ENCODE measurements at places on chromosomes 1 and 21.

GRCh38 chr1:47445823-47446550 is 8.1 kb downstream of the FOXD2 start:
- DNase-seq: no peak

DNA sequence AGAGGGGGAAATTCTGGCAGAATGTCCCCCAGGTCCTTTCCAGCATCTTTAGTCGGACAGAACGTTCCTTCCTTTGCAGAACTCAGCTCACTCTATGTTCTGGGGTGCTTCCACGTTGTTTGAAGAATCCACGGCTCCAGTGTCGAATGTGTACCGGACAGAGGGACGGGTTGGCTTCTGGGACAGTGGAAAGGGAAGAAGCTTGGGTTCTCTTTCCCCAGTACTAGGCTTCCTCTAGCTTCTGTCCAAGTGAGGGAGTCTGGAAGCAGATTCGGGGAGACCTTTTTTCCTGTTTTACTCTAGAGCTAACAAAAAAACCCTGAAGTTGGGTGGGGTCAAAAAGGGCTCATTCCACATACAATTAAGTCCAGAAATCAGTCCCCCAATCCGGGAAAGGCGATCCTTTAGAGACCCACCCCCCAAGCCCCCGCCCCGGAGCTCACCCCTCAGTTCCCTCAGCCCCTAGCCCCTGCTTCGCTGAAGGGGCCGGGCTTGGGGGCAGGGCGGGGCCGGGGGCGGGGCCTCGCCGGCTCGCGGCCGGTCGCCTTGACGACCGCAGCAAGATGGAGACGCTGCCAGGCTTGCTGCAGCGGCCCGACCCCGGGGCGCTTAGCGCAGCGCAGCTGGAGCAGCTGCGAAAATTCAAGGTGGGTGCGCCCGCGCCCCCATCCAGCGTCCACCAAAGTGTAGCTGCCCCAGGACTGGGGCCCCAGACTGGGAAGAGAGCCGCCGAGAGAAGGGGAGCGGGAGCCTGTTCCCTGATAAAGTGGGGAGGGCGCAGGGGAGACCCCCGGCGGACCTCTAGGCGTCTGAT is at the start of gene RIIAD1:
Gene RIIAD1 (plus strand): TSS at position 549 of the 814 bp plus-strand sequence. CDS start 15 bp downstream, at position 564.
- no peak for DNase-seq

DNA sequence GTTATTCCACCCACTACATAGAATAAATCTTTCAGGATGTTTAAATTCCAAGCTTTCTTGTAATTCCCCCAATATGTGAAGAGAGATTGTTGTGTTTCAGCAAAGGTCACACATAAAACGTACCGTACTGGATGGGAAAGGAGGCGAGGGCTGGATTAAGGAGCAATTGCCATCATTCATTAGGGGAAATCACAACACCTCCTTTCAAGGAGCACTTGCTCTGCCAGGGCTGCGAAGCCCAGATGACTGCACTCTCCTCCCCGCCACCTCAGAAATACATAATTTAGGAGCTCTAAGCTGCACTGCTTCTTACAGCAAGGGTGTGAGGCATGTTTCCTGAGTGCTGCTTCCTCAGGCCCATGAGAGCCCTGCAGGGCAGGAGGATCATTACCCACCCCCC is 29.6 kb downstream of the MATN1 start:
- DNase-seq: no peak

GRCh38 chr1:224563666-224564065 is 52.5 kb upstream of the CNIH3 start:
- DNase-seq: no peak

DNA sequence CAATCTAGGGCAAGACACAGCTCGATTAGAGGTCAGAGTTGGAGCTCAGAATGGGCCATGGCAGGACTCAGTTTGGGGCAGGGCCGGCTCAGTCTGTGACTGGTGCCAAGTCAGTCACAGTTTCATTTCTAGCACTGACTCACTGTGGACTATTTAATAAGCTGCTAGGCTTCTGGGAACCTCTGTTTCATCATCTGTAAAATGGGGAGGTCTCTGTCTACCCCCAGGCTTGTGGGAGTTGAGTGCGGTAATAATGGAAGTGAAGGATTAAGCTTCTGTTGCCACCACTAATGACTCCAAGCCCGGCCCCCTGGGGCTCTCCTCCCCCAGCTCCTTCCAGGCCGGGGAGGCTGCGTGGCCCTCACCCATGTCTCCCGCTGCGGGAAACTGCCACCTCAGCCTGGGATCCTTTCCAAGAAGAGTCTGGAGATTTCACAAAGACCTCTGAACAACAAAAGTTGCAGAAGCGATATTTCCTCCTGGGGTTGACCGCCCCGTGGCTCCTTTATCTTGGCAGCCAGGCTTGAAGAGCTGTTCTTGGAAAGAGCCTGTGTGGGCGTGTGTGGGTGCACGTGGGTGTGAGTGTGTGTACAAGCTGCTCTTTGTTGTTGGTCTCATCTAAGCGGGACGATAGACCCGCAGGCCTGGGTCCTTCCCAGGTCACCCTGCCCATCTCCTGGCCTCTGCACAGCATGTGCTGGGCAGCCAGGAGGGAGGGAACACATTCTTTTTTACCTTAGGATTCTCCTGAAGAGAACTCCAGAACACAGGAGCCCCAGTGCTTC is 29.1 kb downstream of the KNCN start:
- peak; percentile 67 for DNase-seq

DNA sequence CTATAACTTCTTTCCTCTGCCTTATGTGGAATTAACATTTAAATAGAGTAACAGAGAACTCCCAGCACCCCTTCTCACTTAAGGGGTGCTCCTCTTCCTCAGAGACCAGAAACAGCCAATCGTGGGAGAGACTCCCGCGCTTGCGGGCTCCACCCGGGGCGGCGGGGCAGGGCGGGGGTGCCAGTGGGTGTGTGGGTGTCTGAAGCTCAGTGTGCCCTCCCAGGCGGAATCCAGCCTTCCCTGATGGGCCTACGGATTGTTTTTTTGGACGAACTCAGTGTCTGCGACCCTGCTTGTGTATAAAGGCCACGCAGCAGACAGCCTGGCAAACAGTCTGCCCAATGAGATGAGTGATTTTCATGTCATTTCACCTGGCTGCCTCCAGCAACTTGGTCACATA is 6.2 kb downstream of the RCC2 start:
- no peak for DNase-seq

GRCh38 chr1:65175171-65176055 is 27.4 kb downstream of the AK4 start:
- DNase-seq: no peak

DNA sequence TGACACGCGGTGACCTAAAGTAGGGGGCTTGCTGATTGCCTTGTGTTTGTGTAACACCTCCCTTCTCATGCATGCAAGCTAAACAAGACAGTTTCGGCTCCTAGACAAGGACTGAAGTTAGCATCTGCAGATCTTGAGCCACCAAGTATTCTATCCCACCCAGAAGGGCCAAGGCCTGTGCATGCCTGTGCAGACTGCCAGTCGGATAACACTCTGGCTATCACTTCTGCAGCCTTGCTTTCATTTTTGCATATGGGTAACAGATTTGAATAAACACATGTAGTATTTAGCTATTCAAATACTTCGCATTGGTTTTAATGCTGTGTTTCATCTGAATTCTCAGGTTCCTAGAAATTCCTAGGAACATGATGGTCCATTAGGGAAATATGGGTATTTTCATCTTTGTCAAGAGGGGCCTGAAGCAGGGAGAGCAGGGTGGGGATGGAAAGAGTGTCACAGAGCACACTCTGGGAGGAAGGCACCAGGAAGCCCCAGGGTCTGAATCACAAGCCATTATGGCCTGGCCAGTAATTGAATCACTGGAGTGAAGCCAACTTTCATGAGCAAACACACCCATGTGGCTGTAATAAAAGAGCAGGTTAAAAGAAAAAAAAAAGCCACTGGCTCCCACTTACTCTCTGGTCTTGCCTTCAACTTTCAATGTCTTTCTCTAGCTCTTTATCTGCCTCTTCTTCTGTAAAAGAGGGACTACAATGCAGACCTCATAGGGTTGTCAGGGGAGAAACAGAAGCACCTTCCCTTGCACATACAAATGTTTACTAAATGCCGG is 28.3 kb downstream of the GADD45A start:
- peak; percentile 65 for DNase-seq

DNA sequence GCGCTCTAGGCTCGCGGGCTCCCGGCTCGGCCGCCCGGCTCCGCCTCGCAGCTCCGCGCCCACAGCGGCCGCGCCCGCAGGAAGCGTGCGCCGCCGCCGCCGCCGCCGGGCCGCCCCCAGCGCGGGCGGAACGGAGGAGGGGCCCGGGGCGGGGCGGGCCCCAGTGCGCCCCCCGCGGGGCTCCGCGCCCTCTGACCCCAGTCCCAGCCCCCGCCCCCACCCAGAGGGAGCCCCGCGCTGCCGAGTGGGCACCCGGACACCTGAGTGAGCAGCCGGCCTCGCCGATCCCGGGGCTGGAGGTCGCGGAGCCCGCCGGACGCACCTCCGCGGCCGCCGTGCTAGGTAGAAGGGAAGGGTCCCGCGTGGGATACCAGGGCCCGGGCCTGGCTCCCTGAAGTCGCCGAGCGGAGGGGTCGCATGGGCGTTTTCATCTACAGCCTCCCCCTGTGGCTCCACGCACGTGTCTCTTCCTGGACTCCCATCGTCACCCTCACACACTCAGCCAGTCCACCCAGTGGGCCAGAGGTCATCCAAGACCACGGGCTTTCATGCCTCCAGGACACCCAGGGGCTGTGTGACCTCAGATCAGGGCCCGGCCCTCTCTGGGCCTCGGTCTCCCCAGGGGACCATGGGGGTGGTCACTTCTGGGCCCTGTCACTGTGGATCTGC is at the start of gene SDC3:
Gene SDC3 (minus strand): TSS at position 63 of the 669 bp plus-strand sequence. CDS start 172 bp downstream, outside the sequence.
- no peak for DNase-seq

DNA sequence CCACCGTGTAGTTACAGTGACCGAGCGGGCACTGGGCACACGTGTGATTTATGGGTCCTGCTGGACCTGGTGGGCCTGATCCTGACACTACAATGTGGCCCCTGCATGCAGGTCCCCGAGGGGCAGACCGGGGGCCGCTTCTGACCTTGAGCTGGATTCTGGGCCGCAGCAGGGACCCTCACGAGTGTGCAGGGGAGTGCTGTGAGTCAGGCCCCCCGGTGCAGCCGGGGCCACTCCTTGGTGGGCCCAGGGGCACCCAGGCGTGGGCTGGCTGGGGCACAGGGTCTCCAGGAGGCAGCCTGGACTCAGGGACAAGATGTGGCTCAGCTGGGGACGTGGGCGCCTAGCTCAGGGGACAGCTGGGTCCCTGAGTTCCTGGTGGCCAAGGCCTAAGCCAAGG is 77.5 kb upstream of the TTC34 start:
- no peak for DNase-seq

DNA sequence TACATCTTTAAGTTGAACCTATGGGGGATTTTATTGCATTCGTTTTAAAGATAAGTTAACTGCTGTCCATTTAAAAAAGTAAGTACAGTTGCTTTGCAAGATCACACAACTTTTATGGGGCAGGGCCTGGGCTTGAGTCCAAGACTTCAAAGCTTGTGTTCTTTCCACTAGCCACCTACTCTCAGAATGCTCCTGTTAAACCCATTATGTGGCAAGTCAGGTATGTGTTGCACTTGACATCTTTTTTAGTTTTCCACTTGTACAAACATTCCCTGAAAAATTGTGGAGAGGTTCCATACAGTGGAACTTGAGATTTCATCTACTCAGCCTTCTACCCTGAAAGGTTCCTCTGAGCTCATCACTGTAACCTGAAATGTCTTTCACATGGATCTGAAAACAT is 235.5 kb upstream of the SGIP1 start:
- DNase-seq: no peak

GRCh38 chr1:15771836-15772515 is 13.4 kb downstream of the FBLIM1 start:
- DNase-seq: no peak

- DNase-seq: no peak
These were observed 11.9 kb downstream of the PKNOX1 start for GRCh38 chr21:42986125-42986783.

GRCh38 chr1:185767508-185768120 is 33.4 kb downstream of the HMCN1 start:
- no peak for DNase-seq

DNA sequence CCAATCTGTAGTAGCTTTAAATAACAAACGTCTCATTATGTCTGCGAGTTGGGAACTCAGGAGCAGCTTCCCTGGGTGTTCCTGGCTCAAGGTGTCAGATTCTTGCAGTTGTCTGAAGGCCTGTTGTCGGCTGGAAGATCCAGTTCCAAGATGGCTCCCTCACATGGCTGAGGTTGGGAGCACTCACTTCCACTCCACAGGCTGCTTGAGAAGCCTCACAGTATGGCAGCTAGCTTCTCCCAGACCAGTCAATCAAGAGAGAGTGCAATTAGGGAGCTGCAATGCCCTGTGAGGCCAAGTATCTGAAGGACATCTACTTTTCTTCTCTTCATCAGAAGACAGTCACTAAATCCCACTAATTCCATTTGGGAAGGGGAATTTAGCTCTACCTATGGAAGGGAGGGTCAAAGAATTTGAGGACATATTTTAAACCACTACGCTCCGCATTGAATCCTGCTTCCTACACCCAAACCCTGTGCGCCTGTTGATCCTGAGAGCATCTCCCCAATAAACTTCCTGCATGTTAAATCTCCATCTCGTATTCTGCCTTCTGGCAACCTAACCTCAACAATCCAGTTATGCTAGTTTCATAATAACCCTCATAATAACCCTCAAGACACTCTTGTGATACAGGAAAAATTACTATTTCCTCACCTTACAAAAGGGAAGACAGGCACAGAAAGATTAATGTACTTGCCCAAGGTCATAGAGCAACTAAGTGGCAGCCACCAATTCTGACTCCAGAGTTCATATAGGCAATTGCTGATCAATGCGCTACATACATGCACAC is 3.6 kb upstream of the VPS26C start:
- no peak for DNase-seq

GRCh38 chr1:112618114-112618720 is 724 bp downstream of the ST7L start:
- no peak for DNase-seq

- DNase-seq: no peak
These were observed 196.0 kb upstream of the NCAM2 start for GRCh38 chr21:20802201-20802600.

DNA sequence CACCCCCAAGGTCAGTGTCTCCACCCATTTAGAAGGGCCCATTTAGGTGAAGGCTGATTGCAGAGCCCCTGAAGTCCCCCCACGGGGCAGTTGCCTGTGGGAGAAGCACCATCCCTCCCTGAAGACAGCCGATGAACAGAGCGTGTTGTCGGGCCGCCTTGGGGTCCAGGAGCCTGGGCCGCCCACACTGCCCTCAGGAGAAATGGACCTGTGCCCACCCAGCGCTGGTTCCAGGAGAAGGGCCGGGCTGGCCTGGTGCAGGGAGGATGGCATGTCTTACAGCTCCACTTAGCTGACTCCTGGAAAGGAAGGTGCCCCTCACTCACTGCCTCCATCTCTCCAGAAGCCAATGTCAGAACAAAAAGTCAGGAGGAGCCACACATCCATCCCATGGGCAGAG is 252.7 kb upstream of the VAMP3 start:
- no peak for DNase-seq

GRCh38 chr1:8122477-8123407 is 96.6 kb upstream of the ERRFI1 start:
- DNase-seq: no peak
